ENCODE measurements at places on chromosomes 6 and 20. TPM values are rescaled to one million over a fixed set of nuclear protein-coding genes. Genes with fewer than 3 reads are reported as not detected.

DNA sequence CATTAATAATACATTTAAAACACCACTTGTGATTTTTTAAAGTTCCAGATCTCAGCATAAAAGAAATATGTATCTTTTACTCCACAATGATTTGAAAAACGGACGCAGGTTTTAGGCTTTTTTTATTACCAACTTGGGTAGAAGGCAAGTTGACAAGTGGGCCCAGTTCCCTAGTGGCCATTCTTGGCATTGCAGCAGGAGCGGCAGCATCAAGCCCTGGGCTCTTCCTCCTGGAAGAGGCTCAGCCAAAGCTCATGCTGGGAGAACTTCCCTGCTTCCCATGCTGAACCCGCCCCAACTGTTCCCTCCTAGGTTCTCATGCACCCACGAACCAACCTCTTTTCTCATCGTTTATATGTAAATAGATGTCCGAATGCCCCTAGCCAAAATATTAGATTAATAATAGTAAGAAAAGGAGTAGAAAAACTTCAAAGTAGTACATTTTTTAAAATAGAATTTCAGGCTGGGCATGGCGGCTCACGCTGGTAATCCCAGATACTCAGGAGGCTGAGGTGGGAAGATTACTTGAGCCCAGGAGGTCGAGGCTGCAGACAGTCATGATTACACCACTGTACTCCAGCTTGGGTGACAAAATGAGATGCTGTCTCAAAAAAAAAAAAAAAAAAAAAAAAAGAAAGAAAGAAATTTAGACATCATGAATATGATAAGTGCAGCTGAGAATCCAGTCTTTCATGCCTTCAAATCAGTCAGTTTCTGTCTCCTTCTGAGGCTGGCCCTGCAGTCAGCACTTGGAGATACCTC is 18.2 kb upstream of the MYB start:
- peak; percentile 51 for DNase-seq

- DNase-seq: no peak
Measured at GRCh38 chr6:13763740-13764381, 50.5 kb downstream of the MCUR1 start.

DNA sequence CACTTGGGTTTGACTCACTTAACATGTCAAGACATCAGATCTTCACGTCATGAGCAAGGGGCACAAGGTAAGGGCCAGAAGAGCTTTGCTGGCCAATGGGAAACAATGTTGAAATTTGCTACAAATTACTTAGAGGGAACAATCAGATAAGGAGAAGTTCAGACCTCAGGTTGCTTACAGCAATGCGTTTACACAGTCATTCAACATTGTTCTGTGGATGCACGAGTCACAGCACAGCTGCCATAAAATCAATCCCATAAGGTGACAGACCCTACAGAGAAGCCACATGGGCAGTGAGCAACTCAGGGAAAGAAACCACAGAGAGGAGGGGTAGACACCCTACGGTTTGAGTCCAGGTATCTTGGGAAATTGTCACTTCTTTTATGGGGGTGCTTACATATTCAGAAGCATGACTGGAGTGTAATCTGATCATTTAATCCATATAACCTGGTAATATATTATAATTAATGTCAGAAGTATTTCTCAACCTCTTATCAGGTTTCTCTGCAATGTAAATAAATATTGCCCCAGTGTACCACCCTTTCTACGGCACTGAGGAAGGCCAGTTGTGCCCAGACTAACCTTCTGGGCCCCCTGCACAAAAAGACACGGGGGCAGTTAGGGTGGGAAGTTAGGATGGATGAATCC is 2.3 kb upstream of the SLC22A2 start:
- DNase-seq: no peak

MLN gene
- not detected for total RNA-seq

FOXF2 gene
- 0.52 TPM for total RNA-seq

SUMO4 gene
- total RNA-seq: 6.9 TPM

DNA sequence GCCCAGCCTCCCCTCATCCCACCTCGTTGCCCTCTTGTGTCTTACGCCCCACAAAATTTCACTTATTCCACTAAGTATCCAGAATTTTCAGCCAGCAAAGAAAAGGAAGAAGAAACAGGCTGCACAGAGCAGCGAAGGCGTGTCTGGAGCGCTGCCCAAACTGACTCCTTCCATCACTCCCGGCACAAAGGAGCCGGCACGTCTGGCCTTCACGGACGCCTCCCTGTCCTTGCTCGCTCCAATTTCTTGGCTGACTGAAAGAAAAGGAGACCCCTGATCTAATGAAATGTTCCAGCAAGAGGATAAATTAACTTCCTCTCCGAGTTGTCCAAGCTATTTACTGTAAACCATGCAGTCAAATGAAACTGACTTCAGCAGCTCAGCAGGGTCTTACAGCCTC is 152.3 kb upstream of the CDH4 start:
- no peak for DNase-seq

GRCh38 chr20:20443504-20443903 is 75.6 kb downstream of the INSM1 start:
- no peak for DNase-seq

SNX5 gene
- total RNA-seq: 51.2 TPM

DNA sequence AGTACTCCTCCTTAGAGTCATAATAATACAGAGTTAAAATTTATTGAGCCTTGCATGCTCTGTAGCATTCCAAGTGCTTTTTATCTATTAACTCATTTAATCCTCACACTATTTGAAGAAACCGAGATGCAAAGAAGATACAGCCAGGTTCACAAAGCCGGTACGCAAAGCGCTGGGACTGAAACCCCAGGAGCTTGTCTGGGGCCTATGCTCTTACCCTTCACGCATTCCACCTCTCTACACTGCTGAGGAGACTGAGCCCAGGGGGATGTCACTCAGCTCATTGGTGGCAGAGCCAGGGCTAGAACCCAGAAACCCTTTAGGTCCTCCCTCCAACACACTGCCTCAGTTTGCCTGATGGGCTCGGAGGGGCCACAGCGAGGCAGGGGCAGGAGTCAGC is 19.7 kb upstream of the MRPS18A start:
- DNase-seq: no peak

GRCh38 chr20:45545754-45546453 is 1.3 kb downstream of the EPPIN start:
- DNase-seq: no peak

All from aorta (tissue), 5 donors.